ENCODE measurements at places on chromosomes 6 and 20.

DNA sequence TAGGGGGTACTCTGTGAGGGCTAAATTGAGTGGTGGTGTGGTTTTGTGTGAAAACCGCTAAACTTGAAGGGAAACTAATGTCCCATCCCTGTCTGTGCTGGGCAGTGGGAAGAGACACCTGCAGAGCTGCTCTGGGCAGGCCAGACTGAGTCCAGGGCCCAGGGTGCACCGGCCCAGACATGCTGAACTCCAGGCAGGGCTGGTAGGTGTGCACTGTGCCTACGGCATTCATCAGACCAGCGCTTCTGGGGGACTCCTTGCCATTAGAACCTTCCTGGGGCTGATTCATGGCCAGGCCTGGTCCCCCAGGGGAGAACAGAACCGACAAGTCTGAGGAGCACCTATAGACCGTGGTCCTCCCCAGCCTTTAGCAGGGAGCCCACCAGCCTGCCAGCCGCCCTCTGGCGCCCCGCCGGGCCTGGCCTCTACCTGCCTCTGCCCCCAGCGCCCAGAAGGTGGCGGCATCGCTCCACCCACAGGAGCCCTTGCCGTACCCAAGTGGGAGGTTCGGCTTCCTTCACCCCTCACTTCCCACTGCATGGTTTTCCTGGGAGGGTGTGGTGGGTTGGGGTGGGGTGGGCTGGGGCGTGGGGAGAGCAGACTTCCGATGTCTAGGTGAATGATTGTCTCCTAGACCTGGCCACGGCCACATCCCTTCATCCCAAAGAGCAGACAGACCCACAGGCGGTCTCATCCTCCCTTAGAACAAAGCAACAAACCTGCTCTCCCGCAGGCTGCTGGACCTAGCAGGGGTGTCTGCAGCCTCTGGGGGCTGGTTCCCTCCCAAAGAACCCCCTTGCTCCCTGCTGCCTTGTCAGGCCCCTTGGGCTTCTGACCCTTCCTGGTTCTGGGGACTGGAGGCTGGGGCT lies 15.5 kb downstream of the CCDC167 start:
- DNase-seq, result peak; percentile 15

DNA sequence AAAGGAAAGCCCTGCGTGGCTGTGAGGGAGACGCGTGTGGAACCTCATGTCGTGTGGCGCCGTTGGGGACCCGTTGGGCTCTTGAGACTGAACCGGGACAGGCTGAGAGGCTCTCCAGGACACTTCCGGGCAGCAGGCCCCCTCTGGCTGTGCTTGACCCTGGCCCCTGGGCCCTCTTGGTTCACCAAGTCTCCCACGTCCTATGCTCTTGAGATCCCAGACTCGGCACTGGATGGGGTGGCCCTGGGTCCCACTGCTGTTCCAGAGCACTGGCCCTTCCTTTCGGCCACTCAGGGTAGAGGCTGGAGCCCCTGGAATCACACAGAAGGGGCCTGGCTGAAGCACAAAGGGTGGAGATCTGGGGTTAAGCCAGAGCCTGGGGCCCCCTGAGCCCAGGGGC lies 30.4 kb downstream of the NTSR1 start:
- DNase-seq, result no peak

- DNase-seq, result no peak
These were observed 47.2 kb downstream of the RGS17 start for GRCh38 chr6:153083869-153084268.

DNA sequence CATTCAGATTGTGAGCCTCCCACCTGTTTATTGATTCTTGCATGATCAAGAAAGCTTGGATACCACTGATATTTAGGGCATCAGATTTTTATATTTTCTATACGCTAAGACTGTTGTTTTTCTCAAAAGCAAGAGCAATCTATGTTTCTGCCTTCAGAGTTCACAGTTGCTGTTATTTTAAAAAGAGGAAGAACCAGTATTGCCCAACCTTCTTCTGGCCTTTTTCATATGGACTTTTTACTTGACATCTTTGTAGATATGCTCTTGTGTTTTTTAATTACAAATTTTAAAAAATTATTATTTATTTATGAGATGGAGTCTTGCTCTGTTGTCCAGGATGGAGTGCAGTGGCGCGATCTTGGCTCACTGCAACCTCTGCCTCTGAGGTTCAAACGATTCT lies 28.9 kb downstream of the SLC17A5 start:
- peak; percentile 78 for DNase-seq

DNA sequence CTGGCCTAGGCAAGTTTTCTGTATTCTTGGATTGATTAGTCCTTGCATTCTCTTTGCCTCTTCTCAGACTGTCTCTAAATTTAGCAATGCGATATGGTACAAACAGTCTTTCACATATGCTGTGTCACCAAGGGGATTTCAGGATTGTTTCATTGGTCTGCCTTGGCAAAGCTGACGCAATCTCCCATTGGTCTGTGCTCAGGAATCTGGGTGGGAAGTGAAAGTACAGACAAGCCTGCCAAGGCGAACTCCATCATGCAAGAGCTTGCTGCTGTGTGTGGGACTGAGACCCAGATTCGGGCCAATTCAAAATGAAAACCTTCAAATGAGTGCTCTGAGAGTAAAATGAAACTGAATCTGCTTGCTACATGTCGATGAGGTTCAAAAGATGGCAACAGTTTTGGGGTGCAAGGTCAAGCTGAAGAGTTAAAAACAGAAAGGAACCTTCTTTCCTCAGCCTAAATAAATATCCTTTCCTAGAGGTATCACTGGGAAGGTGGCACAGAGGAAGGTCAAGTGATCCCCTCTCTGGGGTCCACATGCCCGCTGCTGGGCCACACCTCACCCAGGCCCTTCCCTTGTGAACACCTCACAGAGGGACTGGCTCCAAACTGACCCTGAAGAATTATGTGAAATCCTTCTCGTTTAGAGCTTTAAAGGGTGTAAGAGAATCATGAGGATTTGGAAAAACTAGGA lies 198.8 kb upstream of the PREP start:
- peak; percentile 99 for DNase-seq
